ENCODE measurements at places on chromosomes 11 and 22.

DNA sequence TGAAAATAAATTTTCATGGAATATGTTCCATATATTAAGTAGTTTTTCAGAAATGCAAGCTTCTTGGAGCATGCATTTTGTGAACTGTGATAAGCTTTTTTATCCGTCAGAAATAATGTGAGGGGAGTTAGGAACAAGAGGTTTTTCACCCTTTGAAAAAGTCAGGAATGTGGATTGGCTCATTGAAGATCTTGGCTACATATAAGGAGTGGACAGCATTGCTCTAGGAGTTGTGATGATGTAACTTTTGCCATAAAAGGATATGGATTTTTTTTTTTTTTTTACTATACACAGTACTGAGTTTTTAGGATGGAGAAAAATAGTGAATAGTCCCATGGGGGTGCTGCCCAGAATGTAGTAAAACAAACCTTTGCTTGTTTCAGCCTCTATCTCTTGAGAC is 180.2 kb downstream of the NAV2 start:
- peak; percentile 61 for DNase-seq

DNA sequence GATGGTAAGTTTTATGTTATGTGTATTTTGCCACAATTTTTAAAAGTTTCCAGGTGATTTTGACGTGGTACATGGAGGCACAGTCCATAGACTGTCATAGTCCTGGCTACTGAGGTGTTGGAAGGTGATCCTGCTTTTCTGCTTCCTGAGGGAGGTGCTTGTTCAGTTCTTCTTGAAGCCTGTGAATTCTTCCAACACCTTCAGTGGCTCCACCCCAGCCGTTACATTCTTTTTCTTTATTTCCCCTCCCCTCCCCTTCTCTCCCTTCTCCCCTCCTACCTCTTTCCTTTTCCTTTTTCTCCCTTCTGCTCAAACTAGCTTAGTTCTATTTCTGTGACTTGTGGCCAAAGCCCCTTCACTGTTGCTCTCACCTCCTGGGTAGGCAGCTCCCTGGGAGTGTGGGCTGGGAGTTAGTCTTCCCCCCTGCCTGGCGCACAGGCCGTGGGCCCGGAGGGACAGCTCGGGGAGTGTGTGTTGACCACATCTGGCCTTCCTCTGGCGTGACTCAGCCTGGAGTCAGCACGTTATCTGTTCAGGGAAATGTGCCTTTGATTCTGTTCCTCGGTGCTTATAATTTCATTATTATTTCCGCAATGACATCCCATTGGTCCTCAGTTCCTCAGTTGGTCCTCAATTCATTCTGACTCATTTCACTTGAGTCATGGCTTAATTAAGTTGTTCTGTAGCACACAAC is 566.2 kb downstream of the TBC1D22A start:
- DNase-seq = peak; percentile 83

GRCh38 chr11:77705195-77705875 is 67.7 kb upstream of the CLNS1A start:
- no peak for DNase-seq

DNA sequence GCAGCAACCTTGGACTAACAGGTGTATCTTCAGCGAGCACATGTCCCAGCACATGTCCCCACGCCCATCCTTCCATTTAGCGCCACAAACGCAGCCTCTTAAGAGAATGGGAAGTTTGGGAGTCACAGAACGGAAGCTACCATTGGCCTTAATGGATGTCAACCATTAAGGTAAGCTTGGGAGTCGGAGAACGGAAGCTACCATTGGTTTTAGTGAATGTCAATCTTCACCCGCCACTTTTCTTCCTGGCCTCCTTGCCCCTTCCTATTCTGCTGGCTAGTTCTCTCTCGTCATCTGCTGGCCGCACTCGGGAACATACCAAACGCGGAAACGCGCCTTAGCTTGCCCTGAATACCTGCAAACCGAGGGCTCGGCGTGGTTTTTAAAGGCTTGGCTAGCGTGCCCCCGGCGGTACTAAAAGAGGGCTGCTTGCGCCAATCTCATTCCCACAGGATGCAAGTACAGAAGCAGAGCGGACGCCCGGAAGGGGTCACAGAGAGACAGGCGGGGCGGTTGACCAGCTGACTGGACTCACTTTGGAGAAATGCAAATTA is 24.3 kb downstream of the GLYATL1 start:
- peak; percentile 68 for DNase-seq

DNA sequence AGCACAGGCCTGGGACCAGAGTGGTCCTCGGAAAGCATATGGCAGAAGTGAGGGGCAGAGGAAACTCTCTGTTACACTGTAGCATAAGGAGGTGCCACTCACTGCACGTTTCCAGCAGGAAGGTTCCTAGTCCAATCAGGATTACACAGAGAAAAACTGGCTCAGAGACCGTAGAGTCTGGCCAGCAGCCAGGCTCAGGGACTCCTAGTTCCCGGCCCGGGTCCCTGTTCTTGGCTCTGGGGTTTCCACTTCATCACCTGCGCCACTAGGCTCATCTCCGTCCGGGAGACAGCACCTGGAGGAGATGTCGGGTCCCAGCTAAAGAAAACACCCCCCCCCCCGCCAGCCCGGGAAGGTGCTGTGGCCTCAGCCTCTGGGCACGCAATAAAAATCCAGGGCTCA is 1.1 kb downstream of the TTLL12 start:
- peak; percentile 34 for DNase-seq

DNA sequence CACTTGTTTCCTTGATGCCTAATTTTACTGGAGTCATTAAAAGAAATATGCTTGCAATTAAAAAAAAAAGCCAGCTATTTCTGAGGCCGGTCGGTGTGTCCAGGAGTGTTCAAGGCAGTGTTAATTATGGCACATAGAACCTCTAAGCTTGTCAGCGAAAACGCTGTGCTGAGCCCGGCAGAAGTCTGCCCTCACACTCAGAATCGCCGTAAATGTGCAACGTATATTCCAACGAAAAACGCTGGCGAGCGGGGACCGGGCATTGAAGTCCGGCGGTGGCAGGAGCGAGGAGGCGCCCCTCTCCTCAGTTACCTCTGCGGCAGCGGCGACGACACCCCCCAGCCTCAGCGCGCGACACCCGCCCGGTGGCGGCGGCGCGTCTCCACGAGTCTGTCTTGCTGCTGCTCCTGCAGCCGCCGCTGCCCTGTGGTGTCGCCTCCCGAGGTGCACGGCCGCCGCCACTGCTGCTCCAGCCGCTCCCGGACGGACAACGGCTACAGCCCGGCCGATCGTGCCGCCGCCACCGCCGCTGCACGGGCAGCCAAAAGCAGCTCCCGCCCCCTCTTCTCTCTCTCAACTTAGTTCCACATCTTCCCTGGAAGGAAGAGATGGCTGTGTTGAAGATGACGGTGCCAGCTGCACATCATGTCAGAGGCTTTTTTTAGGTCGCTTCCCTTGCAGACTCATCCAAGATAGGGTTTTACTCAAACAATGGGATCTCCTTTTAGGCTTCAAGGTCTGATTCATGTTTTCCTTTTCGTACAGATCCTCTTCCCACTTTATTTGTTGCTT is 56.0 kb downstream of the JAM3 start:
- DNase-seq = peak; percentile 59

- DNase-seq = no peak
Observed at GRCh38 chr11:94750319-94751217, 17.6 kb upstream of the AMOTL1 start.

- no peak for DNase-seq
Observed at GRCh38 chr22:17820879-17821439, 46.7 kb upstream of the BID start.

GRCh38 chr11:13134886-13135285 is 125.8 kb downstream of the RASSF10 start:
- no peak for DNase-seq

DNA sequence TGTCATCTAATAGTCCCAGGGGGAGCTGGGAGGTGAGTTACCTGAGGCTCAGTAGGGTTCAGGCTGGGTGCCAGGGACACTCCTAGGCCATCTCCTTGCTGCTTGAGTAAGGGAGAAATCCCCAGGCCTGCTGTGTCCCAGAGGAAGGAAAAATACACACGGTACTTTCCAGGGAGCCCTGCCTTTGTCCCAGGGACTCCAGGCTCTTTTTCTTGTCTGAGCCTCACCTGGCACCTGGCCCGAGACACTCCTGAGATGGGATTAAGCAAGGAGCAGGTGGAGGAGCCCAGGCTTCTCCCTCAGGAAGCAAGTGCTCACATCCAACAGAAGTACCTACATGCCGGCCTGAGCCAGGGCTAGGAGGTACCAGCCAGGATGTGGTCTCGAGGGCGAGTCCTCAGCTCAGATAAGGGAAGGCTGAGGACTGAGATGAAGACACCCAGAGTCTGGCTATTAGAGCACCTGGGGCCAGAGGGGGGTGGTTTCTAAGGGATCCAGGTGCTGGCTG is 899 bp upstream of the KLHDC7B start:
- no peak for DNase-seq

DNA sequence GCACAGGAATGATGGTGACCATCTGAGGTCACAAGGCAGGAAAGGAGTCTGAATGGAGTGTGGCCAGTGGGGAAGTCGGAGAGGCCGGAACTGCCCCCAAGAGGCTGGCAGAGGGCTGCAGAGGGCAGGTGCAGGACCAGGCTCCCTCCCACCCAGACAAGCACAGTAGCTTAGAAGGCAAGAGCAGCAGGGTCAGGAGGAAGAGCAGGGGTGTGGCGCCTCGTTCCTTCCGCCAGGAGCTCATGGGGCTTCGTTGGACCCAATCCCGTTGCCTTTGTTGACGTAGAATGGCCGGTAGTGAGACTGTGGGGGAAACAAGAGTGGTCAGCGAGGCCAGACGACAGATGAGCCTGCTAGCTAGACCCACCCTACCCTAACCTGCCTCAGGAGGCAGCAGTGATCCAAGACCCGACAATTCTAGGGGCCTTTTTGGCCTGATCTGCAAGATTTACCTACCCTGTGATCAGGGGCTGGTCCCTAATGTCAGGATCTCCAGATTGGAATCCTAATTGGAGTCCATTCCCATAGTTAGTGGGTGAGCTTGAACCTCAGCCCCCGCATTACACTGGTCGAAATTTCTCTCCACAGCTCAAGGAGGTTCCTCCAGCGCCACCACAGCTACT is 25.6 kb downstream of the TRIM29 start:
- DNase-seq = no peak

GRCh38 chr11:131824771-131825170 is 454.4 kb downstream of the NTM start:
- peak; percentile 55 for DNase-seq

- DNase-seq = no peak
Observed at GRCh38 chr11:34207487-34208180, 102.2 kb downstream of the NAT10 start.

GRCh38 chr22:24435861-24436371 is 8.5 kb downstream of the ADORA2A start:
- no peak for DNase-seq

DNA sequence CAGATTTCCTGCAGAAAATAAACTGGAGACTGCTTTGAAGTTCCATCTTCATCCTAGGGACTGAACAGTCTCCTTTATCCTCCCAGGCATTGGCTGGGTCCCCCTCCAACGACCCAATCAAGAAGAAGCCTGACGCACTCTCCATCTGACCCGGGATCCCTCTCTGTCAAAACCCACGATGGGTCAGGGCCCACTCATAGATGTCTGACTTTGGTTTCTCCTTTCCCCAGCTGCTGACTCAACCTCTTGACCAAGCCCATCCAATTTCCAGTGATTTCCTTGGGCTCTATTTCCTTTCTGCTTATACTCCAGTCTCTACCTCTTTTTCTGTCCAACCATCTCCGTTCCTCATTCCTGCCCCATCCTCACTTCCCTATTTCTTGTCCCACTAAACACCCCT is 189.7 kb downstream of the MIAT start:
- no peak for DNase-seq

Data from GM03348 (cell line).